CD4-positive, alpha-beta T cell (primary cell): ENCODE measurements at places on chromosomes 13 and 19.
A peak's percentile ranks its signal among the peaks of the same experiment; 100 is the strongest.

DNA sequence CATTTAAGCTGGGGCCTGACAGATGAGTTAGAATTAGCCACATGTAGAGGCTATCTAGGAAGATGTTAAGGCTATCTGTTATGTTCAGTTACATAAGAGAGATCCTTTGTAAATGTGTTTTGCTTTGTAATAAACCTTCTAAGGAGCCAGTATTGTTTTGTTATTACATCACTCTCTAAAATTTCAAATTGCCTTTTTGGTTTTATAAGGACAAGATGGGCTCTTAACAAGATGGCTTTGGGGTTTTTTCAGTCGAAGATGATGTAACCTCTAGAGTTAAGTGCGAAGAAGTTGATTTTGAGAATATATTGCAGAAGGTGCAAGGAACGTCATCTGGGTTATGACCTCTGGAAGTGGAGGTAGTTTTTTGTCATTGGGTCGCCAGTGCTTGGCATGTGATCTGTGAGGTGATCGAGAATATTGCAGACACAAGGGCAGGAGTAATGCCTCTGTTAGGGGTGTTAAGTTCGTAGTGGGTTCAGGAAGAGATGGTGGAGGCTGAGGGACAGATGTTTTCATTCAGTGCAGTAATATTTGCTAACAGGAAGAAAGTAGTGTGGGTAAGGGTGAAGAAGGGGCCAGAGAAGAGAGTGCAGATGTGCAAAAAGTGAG, 12.7 kb downstream of the LSM14A start:
- DNase-seq = peak; percentile 37

DNA sequence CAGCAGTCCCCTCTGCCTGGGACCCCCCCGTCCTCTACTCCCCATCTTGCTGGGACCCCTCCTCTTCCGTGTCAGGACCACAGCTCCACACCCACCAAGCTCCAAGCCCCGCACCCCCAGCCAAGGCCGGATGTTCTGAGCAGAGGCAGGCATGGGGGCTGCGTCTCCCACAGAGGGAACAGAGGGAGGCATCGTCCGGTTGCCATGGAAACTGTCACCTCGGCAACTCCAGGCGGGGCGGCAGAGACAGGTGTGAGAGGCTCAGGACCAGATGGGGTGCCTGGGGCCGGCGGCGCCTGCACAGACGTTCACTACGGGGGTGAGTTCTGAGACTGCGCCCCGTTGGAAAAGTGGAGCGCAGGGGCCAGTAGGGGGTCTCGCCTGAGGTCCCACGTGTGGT, 5.4 kb downstream of the RNU6-9 start:
- peak; percentile 65 for DNase-seq

- DNase-seq = no peak
Measured at GRCh38 chr19:42284591-42285341, 15.7 kb downstream of the CIC start.

- DNase-seq = no peak
Measured at GRCh38 chr13:49464085-49464484, 20.0 kb downstream of the SETDB2 start.

DNA sequence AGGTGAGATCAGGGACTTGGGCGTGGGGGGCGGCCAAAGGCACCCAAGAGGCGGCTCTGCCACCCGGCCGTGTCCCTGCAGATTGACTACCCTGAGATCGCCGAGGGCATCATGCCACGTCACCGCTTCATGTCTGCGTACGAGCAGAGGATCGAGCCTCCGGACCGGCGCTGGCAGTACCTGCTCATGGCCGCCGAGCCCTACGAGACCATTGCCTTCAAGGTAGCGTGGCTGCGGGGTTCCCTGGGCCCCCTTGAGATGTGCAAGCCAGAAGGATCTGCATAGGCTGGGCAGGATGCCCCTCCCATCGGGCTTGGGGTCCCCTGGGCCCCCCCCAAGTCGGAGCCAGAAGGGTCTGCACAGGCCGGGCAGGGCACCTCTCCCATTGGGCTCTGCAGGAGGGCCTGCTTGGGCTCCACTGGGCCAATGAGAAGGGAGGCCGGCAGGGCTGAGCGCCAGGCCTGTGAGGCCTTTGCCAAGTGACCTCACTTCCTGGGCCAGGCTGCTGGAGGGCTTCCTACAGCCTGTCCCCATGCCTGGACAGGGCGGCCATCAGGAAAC, 2.2 kb upstream of the AMH start:
- no peak for DNase-seq
